Stimulated activated CD8-positive, alpha-beta memory T cell treated with anti-CD3 and anti-CD28 coated beads, Interleukin-7, amount 100 ng/mL, for 1 hour (primary cell): ENCODE measurements at places on chromosomes 7 and 10.

- DNase-seq, result no peak
Observed at GRCh38 chr10:14692344-14693076, 82.2 kb downstream of the FAM107B start.

DNA sequence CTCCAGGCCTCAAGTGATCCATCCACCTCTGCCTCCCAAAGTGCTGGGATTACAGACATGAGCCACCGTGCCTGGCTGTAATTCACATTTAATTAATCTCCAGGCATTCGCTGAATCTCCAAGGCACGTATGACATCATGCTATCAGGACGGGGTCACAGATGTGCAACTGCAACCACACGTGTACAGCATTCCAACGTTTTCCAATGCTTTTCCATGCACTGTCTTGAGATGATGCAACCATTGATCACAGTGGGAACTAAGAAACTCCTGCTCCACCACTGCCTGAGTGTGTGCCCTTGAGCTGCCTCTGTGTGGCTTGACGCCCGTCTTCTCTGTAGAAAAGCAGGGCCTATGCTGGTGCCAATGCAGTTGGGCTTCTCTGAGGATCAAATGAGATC lies 119.8 kb upstream of the LYZL2 start:
- no peak for DNase-seq

- no peak for DNase-seq
Observed at GRCh38 chr10:34866848-34867247, 51.8 kb upstream of the PARD3 start.

DNA sequence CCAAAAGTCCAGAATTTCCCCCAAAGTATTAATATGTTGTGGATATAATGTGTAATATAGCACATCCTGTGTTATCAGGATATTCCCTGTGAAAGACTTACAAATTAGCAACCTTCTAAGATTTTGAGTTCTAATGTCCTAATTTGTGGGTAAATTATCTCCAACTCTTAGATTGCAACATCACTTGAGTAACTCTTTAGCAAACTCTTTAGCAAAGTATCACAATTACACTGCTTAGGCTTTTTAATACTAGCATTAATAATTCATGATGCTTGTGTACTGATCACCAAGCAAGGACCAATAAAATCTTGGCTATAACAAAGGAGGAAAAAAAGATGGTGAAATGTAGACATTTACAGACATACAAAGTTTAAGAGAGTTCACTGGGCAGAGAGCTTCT lies 27.7 kb downstream of the HIP1 start:
- no peak for DNase-seq

DNA sequence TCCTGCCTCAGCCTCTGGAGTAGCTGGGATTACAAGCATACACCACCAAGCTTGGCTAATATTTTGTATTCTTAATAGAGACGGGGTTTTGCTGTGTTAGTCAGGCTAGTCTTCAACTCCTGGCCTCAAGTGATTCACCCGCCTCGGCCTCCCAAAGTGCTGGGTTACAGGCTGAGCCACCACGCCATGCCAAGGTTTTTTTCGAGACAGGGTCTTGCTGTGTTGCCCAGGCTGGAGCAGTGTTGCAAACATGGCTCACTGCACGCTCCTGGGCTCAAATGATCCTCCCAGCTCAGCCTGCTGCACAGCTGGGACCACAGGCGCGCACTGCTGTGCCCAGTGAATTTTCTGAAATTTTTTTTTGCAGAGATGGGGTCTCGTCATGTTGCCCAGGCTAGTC lies 3.3 kb upstream of the SEC31B start:
- DNase-seq, result no peak
